Activated CD4-positive, alpha-beta T cell treated with anti-CD3 and anti-CD28 coated beads, Interleukin-2, amount 10 ng/mL, durations not matched to agents 7 days and 5 days (primary cell): ENCODE measurements at places on chromosomes 12 and 14. TPM values are rescaled to one million over a fixed set of nuclear protein-coding genes. Genes with fewer than 3 reads are reported as not detected.

MYH6 gene
- 0.08 TPM for total RNA-seq

IKZF4 gene
- 17.4 TPM for total RNA-seq

SLC25A21 gene
- total RNA-seq: not detected

RTL1 gene
- total RNA-seq: not detected

MYF5 gene
- total RNA-seq: not detected
